ENCODE measurements at places on chromosomes 12 and 14. TPM values are rescaled to one million over a fixed set of nuclear protein-coding genes. Genes with fewer than 3 reads are reported as not detected.

DNA sequence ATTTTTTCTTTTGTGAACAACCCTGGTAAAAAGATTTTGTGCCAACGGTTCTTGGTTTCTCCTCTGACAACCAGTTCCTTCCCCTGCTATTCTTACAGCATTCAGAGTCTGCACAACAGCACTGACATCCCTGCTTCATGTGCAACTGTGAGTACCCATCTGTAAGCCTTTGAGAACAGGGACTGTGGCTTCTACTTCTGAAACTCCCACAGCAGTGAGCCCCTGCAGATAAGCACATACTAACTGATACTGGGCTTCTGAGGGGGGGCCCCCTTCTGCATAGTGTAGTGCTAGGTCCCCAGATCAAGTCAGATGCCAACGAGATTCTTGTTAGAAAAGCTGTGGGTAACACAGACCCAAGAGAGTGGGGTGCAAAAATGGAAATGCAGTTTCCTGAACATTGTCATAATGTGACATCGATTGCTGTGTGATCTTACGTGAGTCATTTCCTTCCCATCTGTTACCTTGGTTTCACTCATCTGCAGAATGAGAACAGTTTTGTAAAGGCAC lies 11.1 kb upstream of the NINJ2 start:
- DNase-seq = no peak

- peak; percentile 89 for DNase-seq
Measured at GRCh38 chr14:23071244-23071920, 14.1 kb upstream of the CDH24 start.

B4GALNT3 gene
- 73.7 TPM for total RNA-seq

DNA sequence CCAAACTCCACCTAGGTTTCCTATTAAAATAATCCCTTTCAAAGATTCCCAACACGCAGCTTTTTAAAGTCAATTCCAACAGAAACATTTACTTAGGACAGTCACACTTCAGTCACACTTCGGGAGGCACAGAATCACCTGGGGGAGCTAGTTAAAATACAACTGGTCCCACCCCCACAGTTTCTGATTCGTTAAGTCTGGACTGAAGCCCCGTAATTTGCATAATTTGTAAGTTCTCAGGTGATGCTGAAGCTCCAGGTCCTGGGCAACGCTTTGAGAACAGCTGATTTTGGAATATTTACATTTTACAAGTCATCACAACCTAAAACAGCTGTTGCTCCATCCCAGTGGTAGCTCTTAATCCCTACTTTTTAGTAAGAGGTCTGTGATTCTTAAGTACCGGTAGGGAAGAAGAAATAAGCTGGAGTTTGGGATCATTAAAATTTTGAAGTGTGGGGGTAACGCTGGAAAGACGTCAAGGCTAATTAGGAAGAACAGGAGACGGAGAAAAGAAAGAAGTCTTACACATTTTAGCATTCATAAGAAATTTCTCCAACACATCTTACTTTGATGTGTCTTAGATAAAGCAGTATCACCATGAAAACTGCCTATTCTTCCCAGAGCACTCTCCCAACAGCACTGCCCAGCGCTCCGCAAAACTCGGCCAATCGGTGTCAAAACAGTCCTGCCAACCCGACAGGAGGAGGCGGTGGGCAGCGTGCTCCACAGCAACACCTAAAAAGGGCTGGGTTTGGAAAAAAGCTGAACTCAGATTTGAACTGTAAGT lies 1.1 kb downstream of the IPO8 start:
- peak; percentile 58 for DNase-seq

GRCh38 chr14:46054526-46054925 lies 597.1 kb downstream of the RPL10L start:
- no peak for DNase-seq

GRCh38 chr14:85413836-85414526 lies 116.0 kb upstream of the FLRT2 start:
- no peak for DNase-seq

- no peak for DNase-seq
Measured at GRCh38 chr14:84027351-84027750, 1502.6 kb upstream of the FLRT2 start.

GRCh38 chr12:104496336-104496735 lies 39.6 kb downstream of the CHST11 start:
- no peak for DNase-seq

- no peak for DNase-seq
Measured at GRCh38 chr12:62646566-62646965, 179.9 kb downstream of the MON2 start.

DNA sequence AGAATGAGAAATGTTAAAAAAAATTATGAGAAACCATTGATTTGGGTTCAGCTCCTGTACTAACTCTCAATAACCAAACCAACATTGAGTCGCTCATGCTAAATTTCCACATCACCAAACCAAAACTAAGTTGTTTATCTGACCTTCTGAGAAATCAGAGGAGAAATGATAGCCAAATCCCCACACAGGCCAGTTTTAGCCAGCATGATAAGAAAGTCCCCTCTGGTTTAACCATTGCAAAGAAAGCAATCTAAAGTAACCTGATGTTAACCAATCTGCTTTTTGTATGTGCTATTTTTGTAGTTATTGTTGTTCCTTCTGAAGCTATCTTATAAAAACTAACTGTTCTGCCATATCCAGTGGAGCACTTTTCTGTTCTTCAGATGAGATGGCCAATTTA lies 599.7 kb downstream of the SLC16A7 start:
- no peak for DNase-seq

- no peak for DNase-seq
Measured at GRCh38 chr12:50271724-50272247, 11.5 kb downstream of the LIMA1 start.

DNA sequence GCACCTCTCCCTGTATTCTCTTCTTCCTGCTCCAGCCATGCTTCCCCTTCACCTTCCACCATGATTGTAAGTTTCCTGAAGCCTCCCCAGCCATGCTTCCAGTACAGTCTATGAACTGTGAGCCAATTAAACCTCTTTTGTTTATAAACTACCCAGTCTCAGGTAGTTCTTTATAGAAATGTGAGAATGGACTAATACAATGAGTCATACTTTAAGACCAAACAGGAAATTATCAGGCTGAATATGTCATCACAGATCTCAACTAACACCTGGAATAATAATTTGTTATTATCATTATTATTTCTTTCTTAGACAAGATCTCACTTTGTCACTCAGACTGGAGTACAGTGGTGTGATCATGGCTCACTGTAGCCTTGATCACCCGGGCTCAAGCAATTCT lies 85.4 kb downstream of the KCNMB4 start:
- DNase-seq = no peak

DNA sequence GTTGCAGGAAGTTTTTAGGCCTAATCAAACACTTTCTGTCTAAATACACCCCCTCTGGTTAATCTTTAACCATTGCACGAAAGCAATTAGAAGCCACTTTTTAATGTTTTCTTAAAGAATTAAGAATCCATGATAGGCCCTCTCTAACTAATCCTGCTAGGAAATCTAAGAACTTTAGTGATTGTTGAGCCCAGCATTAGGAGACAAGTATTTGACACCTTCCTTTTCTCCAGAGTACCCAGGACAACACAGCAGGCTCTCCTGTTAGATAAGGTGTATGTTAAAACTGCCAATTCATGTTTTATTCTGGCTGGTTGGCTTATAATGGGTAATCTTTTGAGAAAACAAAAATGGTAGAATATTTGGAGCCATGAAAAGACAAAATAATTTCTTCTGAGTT lies 95.0 kb downstream of the ALX1 start:
- DNase-seq = no peak
